ENCODE measurements at places on chromosomes 5 and 9. TPM values are rescaled to one million over a fixed set of nuclear protein-coding genes. Genes with fewer than 3 reads are reported as not detected.

Gene ADAMTSL1
- polyA plus RNA-seq: 8.0 TPM

DNA sequence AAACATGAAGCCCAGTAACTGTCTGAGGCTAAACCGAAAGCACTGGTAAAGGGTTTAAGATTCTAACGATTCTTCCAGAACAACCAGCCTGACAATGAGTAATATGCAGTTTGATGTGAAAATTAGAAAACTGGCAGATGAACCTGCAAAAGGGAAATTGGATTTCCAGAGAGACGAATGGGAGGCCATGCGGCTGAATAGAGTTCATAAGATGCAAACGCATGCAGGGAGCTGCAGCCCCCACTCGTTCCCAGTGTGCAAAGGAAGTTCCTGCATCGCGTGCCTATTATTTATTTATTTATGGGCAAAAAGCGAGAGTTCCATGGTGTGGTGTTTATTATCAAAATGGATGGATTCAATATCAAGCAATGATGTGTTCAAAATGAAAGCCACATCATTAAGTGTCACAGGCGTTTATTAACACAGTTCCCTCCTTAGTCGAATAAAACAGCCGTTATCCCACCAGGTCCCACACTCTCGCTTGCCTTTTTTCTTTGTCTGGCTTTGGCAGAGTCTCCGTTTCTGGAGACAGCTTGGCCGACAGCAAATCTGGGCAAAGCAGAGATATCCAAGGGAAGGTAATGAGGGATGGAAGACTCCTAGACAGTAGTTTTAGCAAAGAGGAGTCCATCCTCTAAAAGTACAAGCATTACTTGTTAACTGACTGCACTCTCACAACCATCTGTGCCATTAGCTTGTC lies 451.4 kb downstream of the KDM4C start:
- DNase-seq: no peak

DNA sequence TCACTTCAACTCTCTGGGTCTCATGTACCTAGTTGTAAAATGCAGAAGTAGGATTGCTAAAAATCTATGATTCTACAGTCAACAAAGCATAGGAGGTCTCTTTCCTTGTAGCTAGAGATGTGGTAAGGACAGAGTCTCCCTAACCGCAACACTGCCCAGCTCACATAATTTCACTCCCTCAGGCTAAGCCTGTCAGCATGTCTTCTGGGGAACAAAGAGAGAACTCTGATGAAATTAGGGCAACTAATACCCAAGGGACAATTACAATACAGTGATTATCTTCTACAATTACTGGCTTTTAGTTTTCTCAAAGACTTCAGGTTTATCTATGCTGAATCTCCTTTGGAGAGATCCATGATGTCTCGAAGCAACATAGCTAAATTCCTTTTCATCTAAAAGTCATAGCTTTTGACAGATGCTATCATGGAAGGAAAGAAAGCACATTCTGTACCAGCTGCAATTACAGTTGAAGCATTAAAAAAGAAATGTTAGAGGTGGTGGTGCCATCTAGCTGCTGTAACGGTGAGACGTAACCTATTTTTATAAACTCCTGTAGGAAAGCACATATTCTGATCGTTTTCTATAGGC lies 141.1 kb upstream of the TARS1 start:
- peak; percentile 25 for DNase-seq

DNA sequence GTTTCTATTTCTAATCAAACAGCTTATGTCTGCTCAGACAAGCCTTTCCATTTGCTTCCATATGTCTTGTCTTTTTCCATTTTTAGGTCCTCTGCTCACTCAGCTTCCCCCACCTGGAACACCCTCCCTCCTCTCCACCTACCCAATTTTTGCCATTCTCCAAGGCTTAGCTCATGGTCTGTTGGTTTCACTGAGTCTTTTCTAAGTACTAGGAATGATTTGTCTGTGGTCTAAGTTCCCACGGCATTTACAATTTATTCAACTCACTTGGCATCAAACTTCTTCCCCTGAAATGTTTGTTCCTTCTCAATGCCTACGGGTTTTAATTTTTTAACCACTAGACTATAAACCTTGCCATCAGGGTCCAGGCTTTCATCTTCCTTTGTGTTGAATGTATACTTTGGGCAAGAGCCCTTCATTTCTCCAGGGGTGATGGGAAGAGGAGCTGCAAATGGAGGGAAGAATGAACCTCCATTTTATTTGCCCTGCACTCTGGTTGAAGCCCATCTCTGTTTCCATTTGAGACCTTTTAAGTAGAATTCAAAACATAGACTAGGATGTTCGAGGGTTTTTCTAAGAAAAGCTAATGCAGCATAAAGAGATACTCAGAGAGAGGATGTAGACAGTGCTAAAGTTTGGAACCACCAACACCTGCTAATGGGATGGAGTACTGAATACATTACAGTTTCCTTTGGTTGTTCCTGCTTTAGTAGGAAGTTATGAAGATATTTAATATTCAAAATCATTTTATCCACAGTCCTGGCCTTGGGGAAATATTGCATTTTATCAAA lies 104.0 kb downstream of the PTTG1 start:
- DNase-seq: no peak

Gene ZSWIM6
- 8.3 TPM for polyA plus RNA-seq

Gene NR5A1
- polyA plus RNA-seq: 225 TPM

GRCh38 chr9:127778280-127779135 lies at the start of gene SH2D3C:
Gene SH2D3C (minus strand): TSS chr9:127778666. CDS start chr9:127778627, 39 bp downstream.
- no peak for DNase-seq

GRCh38 chr9:33435821-33436277 lies 11.5 kb downstream of the AQP3 start:
- no peak for DNase-seq

DNA sequence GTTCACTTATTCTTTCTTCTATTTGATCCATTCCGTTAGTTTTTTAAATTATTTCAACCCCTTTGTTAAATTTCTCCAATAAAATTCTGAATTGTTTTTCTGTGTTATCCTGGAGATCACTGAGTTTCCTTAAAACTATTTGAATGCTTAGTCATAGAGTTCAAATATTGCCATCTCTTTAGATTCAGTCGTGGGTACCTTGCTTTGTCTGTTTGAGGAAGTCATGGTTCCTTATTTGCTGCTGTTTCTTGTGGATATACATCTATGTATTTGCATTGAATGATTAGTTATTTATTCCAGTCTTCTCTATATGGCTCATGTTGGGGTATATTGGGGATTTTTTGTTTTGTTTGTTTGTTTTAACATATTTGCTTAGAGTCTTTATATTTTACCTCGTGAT lies 80.6 kb downstream of the HINT1 start:
- DNase-seq: no peak

- DNase-seq: no peak
These were observed 168.1 kb upstream of the RASEF start for GRCh38 chr9:83231039-83231438.

Gene SPINK7
- not detected for polyA plus RNA-seq

- no peak for DNase-seq
These were observed 189.5 kb downstream of the TMEM38B start for GRCh38 chr9:105883847-105884246.

Gene C9orf153
- polyA plus RNA-seq: 0.37 TPM

Gene GRIA1
- polyA plus RNA-seq: 1.1 TPM

DNA sequence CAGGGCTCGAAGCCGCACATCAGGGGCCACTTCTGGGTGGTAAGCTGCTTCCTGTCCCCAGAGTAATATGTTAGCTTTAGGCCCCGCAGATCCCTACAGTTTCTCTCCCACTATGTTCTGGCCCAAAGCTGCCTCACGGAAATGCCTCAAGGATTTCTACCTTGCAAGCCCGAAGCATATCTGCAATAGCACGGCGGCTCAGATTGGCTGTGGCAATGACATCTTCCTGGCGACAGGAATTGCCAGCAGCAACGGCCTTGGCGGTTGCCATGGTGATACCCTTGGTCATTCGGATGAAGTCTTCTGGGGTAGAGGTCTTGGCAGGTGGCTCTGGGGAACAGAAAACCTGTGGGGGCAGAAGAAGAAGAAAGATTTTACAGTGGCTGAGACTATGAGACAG lies 10.3 kb upstream of the TPM2 start:
- DNase-seq: peak; percentile 83

- DNase-seq: no peak
These were observed 156.4 kb downstream of the EFNA5 start for GRCh38 chr5:107514305-107514704.

DNA sequence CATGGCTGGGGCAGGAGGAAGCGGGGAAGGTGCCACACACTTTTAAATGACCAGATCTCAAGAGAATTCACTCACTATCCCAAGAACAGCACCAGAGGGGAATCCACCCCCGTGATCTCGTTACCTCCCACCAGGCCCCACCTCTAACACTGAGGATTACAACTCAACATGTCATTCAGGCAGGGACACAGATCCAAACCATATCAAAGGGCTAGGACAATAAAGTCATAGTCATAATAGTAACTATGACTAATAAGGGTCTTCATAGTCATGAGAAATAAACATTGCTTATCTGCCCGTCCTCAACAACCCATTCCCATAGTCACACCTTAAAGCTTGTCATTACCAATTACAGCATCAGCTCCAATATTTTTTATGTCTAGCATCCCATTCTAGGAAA lies 65.3 kb upstream of the SMC2 start:
- no peak for DNase-seq

DNA sequence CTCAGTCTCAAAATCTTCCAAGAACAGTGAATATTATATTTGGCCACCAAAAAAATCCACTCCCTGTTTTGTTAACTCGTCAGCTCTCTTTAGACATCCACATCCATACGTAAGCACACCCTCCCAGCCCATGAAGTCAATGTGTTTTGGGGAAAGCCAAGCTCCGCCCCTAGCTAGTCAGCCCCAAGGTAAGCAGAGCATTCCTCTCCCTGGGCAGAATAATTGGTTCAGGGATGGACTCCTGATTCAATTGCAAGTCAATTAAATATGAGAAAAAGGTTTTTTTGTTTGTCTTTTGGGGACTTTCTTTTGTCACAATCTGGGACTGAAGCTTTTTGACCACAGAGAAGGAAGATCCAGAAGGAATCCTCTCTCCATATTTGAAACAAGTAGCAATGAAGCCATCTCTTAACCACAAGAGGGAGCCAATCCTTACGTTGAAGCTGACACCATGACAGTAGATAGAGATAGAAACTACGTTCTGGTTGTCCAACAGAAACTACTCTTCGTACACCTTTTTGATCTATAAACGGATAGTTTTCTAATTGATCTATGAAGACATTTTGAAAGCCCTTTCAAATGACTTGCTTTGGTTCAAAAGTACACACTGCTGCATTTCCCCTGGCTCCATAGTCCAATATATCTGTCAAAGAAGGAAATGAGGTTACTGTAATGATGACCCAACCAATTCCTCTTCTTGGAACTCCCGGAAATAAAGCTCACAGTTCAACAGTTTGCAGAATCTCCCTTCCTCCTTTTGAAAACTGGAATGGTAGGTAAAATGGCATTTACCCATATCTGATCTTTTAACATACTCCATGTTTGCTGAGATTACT lies 166.4 kb downstream of the TLE1 start:
- DNase-seq: no peak

- DNase-seq: no peak
These were observed 446.4 kb downstream of the ISL1 start for GRCh38 chr5:51829691-51830090.

DNA sequence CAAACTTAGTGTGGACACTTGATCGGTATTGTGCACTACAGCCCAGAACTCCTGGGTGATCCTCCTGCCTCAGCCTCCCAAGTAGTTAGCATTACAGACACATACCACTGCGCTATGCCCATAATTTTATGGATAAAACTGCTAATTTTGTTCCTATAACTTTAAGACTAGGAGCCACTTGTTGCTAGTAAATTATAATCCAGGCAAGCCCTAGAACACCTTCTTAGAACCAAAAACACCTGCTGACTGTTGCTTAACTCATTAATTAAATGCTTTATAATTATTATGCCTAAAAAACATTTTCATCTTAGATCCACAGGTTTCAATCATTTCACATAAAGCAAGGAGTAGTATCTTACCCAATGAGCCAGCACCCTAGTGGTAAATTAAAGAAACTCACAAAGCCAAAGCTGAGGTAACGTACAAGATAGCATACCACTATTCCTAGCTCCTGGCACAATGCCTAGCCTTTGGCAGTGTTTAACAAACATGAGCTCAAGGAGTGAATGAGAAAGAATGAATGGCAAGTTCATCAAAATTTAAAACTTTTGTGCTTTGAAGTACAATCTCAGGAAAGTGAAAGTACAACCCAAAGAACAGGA lies 5.4 kb downstream of the MRPS27 start:
- peak; percentile 53 for DNase-seq

Gene DMRT3
- not detected for polyA plus RNA-seq

Gene SPAG8
- polyA plus RNA-seq: 9.2 TPM

GRCh38 chr9:86941197-86941596 lies 6.1 kb downstream of the GAS1 start:
- DNase-seq: no peak

DNA sequence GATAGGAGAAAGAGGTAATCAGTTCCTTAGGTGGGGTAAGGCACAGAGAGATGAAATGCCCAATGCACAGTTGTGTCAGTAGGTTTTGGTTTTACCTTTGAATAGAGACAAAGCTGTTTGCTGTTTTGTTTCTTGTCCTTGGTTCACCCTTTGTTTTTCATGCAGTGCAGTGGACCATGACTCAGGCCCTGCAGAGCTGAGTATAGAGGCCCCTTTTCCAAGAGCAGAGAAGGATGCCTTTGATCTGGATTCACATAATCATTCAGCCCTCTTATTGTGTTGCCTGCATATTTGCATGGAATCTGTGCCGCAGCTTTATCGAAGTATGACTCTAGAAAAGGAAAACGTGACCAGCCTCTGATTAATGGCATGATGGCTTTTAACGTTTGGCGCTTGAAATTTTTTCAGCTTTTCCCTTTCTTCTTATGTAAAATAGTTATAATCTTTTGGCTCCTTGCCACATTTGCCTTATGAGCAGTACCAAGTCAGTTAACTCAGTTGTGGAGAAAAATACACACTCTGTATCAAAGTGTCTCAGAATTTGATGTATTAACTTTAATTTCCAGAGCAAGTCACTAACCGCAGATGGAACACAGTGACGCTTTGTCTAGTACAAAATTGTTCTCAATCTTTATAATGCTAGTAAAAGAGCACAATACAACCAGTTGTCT lies 197.6 kb downstream of the KDM4C start:
- no peak for DNase-seq

- DNase-seq: no peak
These were observed 60.9 kb downstream of the UBE2R2 start for GRCh38 chr9:33877727-33878489.

Gene LRRC70
- polyA plus RNA-seq: 4.3 TPM

Gene SHISAL2B
- polyA plus RNA-seq: 0.10 TPM

Measured in adrenal gland (tissue), 19 donors.